Activated naive CD4-positive, alpha-beta T cell (primary cell): ENCODE measurements at places on chromosomes 3 and 15.

- DNase-seq, result no peak
Observed at GRCh38 chr3:124639406-124640237, 90.6 kb upstream of the UMPS start.

GRCh38 chr15:100158356-100158755 lies 183.4 kb downstream of the ADAMTS17 start:
- no peak for DNase-seq

DNA sequence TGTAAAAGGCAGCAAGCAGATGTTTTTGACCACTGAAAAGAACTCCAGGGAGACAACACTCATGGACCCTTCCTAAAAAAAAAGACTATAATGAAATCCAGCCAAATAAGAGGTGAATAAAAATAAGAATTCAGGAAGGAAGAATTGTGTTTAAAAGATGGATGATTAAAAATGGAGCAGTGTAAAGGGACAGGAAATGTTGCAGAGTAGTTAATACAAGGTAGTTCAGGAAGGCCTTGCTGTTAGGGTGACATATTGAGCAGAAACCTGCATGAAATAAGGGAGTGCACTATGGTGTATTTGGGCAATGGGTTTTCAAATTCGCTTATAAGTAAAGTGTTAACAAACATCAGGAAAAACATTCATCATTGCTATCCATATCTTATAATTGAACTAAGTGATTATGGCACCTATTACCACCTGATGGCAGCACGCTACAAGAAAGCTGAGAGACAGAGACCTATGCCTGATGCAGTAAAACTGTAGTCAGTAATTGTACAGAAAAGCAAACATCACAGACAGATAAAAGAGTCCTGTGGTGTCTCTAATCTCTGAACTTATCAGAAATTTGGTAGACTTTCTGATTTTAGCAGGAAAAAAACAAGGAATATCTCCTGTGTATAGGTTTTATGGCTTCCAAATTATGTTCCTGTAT lies 5.8 kb upstream of the DBR1 start:
- DNase-seq, result no peak

DNA sequence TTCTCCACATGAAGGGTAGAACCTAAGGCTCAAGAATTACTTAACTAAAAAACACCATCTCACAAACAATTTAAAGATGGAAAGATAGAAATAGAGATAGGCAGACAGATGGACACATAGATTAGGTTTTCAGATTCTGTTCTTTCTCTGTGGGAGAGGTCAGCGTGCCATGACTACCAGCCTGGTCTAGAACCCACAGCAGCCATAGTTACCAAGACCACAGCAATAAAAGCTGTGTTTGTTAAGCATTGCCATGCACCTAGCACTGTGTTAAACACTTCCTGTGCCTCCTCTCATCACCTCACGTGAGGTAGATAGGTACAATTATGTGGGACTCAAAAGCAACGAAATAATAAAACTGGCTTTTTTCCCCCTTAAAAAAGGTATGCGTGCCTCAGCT lies 83.1 kb upstream of the TSEN2 start:
- DNase-seq, result no peak

GRCh38 chr15:82810061-82810889 lies 847 bp downstream of the WHAMM start:
- DNase-seq, result no peak

DNA sequence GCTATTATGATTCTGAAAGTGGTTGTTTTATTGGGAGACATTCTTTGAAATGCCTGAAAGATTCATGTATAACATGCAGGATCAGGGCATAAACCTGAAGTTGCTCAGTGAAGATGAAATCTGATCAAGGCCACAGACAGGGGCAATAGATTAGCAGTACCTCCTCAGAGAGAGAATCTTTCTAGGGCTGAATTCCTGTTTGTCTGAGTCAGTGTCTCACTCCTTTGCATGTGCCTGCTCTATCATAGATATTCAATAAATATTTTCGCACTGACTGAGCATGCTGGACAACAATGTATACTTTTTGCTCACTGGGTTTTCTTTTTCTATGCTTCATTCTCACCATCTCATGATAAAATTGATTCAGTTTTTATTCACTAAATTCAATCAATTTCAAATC lies 49.8 kb upstream of the PFN2 start:
- no peak for DNase-seq

- no peak for DNase-seq
Observed at GRCh38 chr3:10529809-10530208, 24.4 kb upstream of the ATP2B2 start.

DNA sequence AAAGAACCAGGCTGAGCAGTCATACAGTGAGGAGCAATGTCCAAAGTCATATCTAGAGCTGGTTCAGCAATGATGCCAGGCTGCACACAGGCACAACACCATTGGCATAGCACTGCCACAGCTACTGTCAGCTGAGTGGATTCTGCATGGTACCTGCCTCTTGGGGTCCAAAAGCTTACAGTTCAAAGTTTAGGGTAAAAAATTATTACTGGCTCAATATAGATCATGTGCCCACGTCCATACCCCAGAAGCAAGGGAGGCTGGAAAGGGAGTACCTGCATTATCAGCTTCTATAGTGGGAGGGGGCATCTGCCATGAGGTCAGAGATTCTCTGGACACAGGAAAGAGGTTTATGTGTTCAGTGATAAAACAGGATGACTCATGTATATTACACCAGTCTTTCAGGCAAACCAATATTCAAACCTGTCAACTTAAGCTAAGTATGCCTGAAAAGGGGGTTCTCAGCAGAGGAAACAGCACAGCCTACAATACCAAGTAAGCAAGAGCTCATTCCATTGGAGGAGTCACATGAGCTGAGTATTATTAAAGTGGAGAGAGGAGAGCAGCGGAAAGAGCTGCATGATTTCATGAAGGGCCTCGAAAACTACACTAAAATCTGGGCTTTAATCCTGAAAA lies 99.0 kb downstream of the ANO10 start:
- DNase-seq, result no peak

DNA sequence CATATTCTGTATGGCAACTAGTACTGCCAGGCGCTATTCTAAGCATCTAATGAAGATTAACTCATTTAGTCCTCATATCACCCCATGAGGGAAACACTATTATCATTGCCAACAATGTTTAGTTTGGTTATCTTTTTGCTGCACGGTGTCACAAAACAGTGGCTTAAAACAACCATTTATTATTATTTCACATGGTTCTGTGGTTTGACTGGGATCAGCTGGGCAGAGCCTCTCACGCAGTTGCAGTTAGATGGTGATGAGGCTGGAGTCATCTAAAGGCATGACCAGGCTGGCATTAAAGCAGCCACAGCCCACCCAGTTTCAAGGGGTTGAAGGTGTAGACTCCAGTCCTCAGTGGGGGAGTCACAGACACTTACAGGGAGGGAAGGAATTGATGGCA lies 32.8 kb upstream of the RASA2 start:
- DNase-seq, result no peak

DNA sequence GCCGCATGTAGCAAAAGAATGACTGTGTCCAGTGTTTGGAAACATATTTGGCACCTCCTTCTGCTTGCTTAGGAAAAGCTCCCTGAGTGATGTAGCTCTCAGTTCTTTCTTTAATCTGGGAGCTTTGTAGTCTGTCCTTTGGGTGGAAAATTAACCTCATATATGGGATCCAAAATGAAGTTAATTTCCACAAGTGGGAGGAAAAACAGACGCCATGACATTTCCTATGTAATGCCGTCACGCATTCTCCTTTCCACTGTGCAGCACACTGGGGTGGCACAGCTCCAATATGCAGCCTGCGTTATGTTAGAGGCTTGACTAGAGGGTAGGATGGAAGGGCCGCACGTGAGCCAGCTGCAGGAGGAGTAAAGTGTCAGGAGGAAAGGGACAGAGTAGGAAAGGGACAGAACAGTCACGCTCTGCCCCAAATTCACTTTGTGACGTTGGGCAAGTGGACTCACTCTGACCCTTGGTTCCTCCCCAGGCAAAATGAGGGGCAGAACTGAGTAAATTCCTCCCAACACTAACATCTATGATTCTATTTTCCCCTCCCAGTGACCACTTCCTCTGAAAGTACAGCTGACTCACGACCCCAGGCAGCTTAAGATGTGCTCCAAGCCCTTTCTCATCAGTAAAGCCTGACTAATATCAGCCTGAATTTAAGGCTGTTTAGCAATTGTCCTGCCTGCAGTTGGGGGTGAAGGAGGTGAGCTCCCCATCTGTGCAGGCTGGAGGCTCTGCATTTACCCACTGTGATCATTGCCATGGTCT lies 176.5 kb upstream of the PFN2 start:
- no peak for DNase-seq

DNA sequence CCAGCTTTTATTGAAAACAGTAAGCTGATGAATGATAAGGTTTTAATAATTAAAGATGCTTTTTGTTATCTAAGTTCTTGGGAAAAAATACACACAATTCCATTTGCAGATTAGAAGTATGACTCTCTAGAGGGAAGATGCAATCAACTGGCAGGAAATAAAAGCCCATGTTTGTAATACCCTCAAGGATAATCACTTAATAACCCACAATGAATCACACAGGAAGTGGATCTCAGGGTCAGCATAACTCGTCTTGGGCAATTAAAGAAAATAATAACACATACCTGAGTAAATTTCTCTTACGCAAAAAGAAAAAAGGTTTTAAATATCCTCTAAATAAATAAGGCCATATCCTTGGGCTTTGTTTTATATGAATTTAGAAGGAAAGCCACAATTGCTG lies 9.4 kb upstream of the EID1 start:
- DNase-seq, result no peak

DNA sequence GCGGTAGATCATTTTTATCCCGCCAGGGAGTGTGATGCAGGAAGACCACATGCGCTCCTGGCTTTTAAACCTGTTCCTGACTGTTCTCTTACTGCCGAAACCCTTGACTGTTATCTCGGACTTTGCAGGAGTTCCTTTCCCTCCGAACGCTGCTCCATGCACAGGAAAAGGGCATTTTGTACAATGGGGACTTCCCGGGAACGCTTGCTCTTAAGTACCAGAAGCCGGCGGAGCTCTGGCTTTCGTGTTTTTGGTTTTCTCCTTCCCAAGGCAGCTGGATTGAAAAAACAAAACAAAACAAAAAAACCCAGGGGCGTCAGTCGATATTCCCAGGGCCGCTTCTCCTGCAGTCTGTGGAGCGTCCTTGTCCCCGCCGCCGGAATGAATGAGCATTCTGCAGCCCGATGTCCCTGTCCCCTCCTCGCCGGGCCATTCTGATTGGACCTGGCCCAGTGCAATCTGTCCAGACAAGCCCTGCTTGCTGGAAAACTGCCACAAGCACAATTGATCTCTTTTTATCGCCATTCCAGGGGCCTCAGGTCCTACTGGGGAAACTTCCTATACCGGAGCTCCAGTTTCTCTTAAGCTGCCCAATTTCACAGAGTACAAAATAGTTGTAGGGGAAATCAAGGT lies 44.8 kb downstream of the SLC6A1 start:
- no peak for DNase-seq

DNA sequence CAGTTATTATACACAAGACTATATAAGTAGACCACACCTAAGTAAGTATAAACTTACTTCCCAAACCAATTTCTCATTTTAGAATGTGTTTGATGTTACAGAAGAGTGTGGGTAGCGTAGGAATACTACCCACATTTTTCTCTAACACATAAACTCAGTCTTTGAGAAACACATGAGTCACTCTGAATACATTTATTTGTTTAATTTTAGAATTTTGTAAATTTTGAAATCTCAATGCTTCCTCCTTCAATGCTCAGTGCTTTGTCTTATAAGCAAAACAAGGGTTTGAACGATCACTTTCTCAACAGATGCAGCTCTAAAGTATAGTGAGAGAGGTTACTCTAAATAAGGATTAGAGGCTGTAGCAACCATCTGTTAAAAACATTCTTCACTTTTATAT lies 700.8 kb downstream of the SI start:
- DNase-seq, result no peak

DNA sequence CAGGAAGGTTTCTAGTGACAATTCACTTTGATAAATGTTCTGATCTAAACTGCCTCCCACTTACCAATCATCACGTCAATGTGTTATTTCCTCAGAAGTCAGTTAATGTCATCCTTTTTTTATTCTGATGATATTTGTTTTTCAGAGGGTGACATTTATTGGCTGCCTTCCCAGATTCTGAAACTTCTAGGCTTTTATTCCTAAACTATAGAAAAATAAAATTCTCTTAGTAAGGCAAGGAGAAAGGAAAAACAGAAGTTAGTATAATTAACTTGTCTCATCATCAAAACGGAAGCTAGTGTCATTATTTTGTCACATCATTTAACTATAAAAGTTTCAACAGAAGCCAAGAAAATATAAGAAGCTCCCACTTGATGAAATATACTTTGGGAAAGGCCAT lies 100.0 kb upstream of the C3orf80 start:
- DNase-seq, result no peak

DNA sequence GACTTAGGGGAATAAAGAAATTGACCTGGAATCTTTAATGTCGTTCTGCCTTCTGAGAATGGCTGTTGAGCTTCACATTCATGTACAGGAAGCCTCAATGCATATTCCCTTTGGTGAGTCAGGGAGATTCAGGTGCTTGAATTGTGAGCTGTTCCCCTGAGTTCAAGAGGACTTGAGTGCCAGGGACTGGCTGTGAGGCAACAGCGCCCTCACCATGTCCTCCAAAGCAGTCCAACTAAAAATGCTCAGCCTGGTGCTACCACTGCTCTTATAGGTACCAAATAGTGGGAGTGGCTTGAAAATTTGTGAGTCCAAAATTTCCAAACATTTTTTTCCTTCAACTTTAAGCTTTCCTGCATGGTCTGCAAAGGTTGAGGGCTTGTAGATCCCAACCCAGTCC lies 54.1 kb downstream of the LEO1 start:
- no peak for DNase-seq

DNA sequence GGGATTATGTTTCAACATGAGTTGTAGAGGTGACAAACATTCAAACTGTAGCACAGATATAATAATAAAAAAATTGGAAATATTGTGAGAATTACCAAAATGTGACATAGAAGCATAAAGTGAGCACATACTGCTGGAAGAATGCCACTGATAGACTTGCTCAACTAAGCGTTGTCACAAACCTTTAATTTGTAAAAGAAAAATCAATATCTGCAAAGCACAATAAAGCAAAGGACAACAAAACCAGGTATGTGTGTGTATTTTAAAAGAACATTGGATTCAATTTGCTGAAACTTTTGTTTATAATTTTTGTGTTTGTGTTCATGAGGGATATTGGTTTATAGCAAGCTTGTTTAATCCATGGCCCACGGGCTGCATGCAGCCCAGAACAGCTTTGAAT lies 40.8 kb upstream of the EIF5A2 start:
- no peak for DNase-seq

GRCh38 chr3:111859061-111859973 lies at the start of gene PHLDB2:
TSS of gene PHLDB2 (plus strand) at chr3:111859265. CDS start at chr3:111884078, 24,813 bp downstream.
- no peak for DNase-seq

DNA sequence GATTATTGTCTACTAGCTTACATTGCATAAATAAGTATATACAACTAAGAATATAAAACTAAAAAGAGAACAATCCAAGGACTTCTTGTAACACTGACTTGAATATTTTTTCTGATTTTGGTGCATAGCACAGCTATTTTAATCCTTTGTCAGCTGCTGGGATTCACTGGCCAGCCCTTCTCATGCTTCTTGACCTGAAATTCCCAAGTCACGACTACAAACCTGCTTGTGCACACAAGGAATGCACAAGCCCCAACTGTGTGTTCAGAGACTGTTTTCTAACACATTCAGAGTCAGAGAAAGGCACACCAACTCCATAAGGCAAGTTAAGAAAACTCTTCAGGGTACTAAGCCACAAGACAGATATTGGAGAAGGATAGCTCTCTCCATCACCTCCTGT lies 80.9 kb downstream of the TNIK start:
- no peak for DNase-seq
